Osteoblast (primary cell): ENCODE measurements at places on chromosomes 13 and 19.

DNA sequence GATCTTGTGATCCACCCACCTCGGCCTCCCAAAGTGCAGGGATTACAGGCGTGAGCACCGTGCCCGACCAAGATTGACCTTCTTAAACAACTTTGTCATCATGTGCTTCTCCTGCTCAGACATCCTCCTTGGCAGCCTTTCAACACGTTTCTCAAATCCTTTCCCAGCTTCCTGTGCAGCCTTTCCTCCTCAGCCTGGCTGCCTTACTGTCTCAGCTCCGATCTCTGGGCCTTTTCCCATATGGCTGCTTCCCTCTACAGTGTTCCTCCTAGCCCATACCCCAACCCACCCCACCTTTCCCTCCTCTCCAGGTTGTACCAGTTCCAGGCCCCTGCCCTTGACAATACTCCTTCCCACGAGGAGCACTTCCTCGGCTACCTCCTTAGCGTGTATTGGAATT lies 7.2 kb downstream of the PHF11 start:
- peak; percentile 69 for DNase-seq

GRCh38 chr19:46373491-46374359 lies 26.8 kb downstream of the PPP5C start:
- DNase-seq, result peak; percentile 93

GRCh38 chr19:19997656-19998268 lies 41.5 kb downstream of the ZNF682 start:
- DNase-seq, result no peak

DNA sequence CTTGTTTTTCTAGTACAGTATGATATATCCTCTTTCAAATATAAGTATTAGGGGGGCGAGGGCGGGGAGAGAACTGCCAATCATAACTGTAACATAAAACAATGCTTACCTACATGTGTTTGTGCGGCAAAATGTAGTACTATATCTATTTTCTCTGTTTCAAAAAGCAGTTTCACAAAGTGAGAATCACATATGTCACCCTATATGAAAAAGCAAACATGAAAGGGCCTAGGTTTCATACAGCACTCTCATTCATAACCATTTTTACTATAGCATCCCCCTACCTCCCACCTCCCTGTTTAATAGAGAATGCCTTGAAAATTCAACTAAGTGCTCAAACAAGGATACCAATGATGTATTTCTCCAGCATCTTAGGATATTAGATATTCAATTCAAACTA lies 5.2 kb downstream of the TGDS start:
- DNase-seq, result no peak
